ENCODE measurements at places on chromosomes 4 and X.
A peak's percentile ranks its signal among the peaks of the same experiment; 100 is the strongest.

DNA sequence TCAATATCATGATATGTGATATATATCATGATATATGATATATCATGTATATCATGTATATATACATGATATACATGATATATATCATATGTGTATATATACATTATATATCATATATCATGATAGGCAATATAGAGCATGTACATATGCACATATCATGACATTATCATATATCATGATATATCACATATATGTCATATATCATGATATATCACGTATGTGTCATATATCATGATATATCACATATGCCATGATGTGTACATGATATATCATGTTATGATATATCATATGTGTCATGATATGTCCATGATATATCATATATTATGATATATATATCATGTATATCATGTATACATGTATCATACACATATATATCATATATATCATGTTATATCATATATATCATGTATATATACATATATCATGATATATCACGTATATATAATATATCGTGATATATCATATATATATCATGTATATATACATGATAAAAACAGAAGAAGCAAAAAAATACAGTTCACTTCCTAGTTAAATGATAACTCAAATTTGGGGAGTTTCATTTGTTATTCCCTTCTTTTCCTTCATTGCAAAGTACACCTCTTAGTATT, 670.1 kb upstream of the EPHA5 start:
- DNase-seq, result no peak

GRCh38 chr4:37847311-37847884, 20.9 kb downstream of the PGM2 start:
- DNase-seq, result no peak

DNA sequence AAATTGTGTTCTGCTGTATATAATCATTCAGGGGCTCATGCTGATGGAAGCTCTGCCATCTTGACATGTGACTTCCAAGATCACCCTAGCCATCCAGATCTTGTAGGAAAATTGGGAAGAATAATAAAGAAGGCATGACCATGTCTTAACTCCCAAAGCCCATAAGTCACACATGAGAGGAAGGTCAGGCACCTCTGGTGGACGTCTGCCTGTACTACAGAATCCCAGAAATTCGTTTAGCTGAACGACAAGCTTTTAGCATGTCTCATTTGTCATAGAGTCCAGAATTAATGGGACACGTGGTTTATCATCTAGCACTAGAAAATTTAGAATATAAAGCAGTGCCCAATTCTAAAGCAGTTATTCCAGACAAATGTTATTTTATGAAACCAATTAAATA, 212.7 kb downstream of the CENPC start:
- DNase-seq, result no peak

DNA sequence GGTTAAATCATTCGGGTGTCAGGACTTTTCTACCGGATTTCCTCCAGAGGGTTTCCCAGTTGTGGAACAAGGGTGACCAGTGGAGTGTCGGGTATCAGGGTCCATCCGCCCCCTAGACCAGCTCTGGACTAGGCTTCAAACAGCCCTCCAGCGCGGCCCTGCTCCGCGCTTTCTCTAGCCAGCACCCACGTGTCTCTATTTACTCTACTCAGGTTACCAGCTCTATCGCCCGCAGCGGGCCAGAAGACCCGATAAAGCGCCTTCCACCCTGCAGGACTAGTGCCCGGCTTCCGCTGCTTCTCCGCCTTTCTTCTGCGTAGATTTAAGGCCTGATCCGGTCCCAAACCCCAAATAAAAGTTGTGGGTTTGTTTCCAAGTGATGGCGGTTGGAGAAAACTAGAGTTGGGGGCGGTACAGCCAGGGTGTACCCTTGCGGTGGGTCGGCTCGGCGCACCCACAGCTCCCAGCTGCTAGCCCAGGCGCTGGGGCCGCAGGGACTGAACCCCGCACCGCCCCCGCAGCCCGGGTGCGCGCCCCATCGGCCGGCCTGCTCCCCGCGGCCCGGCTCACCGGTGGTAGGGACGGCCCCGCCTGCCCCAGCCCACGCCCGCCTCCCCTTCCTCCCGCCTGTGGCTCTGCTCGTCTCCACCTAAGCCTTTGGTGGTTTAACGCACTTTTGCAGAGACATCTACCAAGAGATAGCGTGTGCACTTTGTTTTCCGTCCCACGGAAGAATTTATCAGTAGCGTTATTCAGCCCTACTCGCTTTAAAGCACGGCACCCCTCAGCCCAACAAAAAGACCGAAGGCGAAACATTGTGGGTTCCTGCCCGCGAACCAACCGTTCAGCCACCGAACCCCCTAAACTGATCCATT, 2.1 kb downstream of the LEF1 start:
- peak; percentile 70 for DNase-seq

DNA sequence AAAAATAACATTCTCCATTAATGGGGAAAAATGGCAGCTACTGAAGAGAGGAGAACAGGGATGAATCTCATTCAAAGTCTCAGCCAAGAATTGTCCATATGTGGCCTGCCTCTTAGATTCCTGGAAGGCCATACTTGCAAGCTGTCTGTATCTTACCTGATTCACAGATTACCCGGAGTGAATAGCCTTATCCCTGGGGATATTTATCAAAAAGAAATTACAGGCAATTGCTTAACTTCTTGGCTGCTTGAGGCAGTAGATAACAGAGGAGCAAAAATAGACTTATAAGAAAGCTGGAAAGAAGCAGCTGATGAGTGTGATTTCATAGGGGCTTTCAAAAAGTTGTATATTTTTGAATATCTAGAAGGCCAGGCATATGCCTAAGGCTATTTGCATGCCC, 68.8 kb upstream of the PPP1R2C start:
- DNase-seq, result no peak

GRCh38 chr4:44522761-44523445, 74.3 kb upstream of the KCTD8 start:
- no peak for DNase-seq

GRCh38 chr4:126375462-126376054, 1060.8 kb downstream of the FAT4 start:
- DNase-seq, result no peak

GRCh38 chrX:133229361-133229760, 11.2 kb upstream of the TFDP3 start:
- no peak for DNase-seq

DNA sequence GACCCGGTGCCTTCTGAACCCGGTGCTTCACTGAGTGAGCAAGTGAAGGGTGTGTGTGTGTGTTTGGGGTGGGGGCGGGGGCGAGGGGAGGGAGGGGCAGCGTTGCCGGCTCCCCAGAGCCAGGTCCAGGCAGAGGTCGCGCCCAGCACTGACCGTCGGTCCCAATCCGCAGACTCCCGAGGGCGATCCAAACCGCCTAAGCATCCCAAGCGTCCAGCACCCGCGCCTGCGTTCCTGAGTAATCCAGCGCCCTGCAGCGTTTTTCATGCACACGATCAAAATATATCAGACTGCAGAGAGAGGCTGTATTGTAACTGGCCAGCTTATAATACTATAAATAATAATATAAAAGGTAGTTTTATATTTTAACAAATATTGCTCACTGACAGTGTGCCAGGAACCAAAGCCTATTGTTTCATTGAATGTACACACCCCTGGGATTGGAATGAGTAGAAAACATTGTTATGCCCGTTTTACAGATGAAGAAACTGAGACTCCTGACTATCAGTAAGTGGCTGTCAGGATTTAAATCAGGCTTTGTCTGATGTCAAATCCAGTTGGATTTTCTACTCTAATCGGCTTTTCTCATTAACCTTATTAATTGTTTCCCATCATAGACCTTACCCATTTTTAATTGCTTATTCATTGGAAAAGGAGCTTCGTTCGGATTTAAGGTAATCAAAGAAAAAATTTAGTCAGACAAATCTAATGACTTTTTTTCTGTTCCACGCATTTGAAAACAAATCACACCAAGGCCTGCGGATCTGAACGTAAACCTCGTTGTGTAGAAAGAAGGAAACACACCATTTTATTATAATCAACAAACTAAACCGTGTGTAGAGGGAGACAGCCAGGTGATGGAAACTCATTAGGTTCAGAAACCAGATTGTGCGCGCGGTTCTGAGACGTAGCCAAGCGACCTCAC, 4.0 kb upstream of the NKX3-2 start:
- DNase-seq, result no peak

DNA sequence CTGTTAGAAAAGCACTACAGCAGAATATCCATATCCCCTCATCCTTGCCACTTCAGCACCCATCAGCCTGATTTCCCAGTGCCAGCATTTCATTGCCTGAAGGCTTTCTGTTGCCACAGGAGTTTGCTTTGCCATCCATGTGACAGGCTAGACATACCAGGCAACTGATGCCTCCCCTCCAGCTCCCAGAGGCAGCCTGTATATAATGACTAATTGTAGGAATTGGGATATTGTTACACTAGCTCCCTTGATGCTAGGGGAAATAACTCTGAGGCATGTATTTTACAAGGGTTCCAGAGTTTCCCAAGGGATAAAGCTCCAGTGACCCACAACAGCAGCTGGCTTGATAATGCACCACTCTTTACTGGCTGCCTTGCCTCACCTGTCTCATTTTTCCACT, 608.0 kb upstream of the FTHL17 start:
- no peak for DNase-seq
